Mesenteric fat pad (tissue), 1 donor: ENCODE measurements at places on chromosomes 7 and 10. TPM values are rescaled to one million over a fixed set of nuclear protein-coding genes. Genes with fewer than 3 reads are reported as not detected.

Gene ZNF365
- not detected for total RNA-seq

Gene LRRC18
- total RNA-seq, result not detected

DNA sequence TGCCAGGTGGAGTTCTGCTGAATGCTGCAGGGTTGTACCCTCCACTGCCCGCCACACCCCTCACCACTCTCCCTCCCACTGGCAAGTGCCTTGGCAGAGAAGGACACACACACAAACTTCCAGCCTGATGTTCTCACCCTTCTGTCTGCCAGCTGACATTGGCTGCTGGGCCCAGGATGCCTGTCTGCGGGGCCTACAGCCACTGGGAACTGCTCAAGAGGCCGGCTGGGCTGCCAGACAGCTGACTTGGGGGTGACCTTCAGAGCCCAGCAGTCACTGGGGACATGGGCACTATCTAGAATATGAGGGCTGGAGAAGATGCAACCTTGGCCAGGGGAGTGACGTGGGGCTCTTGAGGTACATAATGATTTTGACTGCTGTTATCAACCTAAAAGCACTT lies 157.1 kb downstream of the SH3PXD2A start:
- no peak for DNase-seq

- no peak for DNase-seq
These were observed 614.9 kb downstream of the KCNMA1 start for GRCh38 chr10:77022671-77023070.

DNA sequence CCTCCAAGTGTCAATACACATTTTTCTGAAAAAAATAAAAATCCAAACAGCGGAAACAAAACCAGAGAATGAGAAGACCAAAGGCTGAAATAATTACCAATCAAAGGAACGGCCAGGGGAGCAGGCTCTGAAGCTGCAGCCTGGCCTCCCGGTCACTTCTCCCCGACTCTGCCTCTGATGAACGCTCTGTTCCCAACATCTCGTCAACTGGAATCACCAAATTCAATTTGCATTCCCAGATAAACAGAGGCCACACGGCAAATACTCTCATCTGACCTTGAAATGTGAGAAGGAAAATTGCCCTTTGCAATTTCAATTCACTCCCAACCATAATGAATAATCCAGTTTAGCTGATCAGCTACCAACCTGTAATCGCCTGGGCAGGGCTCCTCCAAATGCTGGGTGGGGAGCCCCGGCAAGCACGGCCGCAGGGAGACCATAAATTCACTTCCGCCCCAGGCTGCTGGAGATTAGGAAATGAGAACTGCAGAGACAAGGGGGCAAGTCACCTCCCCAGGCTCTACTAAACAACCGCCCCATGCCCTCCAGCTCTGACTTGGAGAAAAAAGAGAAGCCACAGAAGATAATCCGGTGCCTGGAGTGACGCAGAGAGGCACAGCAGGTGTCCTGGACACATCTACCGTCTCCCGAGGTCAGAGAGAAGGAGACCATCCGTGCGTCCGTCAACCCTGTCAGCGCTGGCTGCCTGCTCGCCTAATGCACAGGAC lies 153.2 kb downstream of the MAD1L1 start:
- DNase-seq, result no peak
